RPMI8226 (cell line): ENCODE measurements at places on chromosomes 6 and 20.
A peak's percentile ranks its signal among the peaks of the same experiment; 100 is the strongest.

DNA sequence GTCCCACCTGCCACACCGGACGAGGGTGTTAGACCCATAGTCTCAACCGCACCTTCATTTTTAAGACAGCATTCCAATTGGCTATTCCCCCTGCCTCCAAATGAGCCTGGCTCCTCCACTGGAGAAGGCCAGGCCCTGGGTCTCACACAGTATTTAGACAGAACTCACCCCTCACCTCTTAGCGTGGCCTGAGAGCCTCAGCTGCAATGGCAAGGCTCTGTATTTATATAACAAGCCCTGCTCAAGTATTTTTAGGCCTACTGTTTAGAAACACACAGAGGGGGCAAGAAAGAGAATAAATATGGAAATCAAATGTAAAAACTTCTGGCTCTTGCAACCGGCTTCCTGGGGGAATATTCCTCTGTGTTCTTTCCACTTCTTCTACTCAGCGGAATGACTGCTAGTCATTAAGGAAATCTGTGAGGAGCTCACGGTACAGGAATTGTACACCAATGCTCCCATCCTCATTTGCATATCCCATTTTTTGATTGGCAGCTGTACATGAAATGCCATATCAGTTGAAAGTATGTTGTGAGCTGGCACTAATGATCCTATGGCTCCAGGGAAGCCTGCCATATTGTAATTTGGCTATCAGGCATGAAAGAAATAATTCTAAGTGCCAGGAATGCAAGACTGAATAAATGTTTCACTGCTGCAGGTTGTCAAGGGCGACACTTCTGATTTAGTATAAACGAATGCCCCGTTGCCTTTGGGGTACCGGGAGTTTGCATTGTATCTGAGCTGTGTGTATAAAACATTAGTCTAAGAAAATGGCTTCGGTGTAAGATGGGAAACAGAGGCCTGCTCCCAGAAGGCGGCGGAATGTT lies 207.5 kb downstream of the ZNF217 start:
- DNase-seq = no peak

- no peak for DNase-seq
These were observed 157.4 kb downstream of the TRIM27 start for GRCh38 chr6:28766426-28766825.

- DNase-seq = no peak
These were observed 200.5 kb downstream of the ARID1B start for GRCh38 chr6:156977527-156978291.

GRCh38 chr6:56775498-56776166 lies 132.9 kb upstream of the DST start:
- DNase-seq = no peak

DNA sequence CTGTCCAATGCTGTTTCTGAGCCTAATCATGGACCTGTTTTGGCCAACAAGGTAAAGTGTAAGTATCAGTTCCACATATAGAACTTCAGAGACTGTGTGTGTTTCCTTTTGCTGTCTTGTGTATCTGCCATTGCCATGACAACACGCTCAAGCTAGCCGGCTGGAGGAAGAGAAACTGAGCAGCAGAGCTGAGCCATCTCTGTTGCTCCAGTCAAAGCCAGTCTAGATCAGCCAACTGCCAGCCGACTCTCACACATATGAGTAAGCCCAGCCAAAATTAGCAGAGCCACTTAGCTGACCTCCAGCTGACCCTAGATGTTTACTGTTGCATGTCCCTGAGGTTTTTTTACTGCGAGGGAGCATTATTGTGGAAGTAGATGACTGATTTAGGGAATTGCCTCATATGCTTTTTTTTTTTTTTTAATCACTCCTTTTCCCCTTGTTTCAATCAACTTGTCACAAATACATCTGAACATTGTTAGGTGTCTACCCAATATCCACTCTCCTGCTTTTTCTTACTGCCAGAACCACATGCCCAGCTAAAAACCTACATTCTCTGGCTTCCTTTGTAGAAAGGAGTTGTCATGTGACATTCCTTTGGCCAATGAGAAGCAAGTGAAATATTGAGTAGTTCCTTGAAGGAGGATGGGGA lies 304.3 kb upstream of the SUPT3H start:
- peak; percentile 95 for DNase-seq

- peak; percentile 29 for DNase-seq
These were observed 1.1 kb downstream of the L3MBTL3 start for GRCh38 chr6:130019326-130020072.

GRCh38 chr20:33653900-33654596 lies 8.1 kb upstream of the C20orf144 start:
- DNase-seq = peak; percentile 86

DNA sequence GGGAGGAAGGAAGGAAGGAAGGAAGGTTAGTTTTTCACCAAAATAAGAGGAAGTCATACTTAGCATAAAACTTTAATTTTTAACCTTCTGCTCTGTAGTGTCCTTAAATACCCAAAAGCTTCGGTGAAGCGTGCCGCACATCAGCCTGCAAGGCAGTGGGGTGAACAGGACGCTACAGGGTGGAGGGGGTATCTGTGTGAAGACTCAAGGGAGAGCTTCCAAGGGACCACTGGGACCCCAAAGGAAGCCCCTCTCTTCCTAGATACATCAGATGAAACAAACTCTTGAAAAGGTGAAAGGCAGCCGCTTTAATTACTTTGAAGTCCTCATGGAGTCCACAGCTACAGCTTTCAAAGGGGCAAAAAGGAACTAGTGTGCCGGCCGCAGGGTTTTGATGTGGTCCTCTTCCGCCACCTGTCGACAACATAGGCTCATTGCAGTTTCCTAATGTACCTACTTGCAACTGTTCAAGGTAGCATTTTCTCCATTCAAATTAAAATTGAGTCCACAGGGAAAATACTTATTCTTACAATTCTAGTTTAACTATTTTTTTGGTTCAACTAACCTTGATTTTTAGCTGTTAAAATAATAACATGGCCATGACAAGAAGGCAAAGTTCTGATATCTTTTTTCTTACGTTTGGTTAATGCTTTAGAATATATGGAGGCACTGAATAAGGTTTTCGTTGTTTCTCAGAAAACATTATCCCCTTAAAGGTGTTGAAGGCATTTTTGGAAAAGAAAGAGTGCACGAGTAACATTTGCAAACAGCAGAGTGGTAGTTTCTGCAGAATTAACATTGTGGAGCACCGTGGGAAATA lies 135.0 kb upstream of the RIPOR2 start:
- peak; percentile 85 for DNase-seq

DNA sequence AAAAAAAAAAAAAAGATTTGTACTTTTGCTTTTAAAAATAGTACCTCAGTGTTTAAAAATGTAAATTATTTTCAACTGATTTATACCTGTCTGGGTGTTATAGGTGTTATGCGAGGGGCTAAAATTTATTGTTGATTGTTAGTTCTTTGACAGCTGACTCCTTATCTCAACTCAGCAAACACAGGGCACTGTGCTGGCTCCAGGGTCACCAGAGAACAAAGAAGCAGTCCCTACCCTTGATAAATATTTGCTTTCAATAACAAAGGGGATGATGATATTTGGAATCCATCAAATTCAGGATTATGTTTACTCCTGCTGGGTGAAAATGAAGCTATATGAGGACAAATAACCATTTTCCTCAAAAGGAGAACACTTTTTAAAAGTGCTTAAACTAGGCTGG lies 34.2 kb upstream of the KAT14 start:
- DNase-seq = no peak

DNA sequence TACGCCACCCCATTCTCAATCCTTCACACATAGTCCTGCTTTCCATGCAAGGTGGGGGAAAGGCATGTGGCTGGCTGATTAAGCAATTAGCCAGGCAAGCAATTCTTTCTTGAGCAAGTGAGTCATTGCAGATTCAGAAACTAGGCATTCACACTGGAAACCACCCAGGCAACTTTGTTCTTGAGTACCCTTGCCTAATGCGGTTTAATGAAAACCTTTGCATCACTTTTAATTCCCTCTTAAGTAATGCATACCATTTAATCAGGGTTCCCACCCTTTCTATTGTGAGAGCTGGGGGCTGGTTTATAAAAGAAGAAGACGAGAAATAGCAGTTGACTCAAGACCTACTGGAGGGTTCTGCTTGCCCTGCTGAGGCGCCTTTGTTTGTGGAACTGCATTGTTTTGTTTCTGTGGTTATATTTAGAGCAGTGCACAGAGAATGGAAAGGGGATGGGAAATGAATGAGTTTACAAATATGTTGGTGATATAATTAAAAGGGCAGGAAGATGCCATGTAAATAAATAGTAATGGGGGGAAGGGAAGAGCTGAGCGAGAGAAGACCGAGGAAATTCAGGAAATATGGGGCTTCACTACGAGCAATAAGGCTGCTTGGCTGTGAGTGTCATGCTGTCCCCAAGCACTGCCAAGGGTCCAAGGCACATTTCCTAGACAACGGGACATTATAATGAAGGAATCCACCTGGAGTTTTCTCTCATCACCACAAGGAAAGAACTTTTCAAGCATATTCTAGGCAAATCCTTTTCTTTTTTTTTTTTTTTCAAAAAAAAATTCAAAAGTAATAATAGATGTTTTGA lies 48.8 kb upstream of the TSHZ2 start:
- DNase-seq = no peak

DNA sequence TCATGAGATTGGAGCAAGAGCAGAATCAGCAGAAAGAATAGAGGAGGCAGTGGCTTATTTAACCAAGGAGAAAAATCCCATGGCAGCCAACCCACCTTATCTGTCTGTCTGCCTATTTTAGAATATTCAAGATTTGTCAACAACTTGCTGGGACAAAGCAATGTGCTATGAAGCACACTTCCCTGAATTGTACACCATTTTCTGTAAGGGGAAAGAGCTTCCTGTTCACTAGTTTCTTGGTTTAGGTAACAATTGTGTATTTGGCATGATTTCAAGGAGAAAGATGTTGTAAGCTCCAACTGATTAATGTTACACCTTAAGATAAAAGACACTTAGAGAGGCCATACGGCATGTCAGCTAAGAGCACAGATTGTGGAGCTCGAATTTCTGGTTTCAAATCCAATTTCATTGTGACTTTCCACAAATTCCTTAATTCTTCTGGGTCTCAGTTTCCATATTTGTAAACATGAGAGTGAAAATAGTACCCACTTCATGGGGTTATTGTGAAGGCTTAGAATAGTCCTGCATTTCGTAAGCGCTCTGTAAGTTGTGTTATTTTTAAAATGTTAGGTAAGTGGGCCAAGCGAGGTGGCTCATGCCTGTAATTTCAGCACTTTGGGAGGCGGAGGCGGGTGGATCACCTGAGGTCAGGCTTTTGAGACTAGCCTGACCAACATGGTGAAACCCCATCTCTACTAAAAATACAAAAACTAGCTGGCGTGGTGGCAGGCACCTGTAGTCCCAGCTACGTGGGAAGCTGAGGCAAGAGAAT lies 4.8 kb upstream of the MUC22 start:
- DNase-seq = no peak

- no peak for DNase-seq
These were observed 42.3 kb downstream of the PPP1R16B start for GRCh38 chr20:38847840-38848239.

- DNase-seq = no peak
These were observed 43.9 kb downstream of the INSM1 start for GRCh38 chr20:20411836-20412235.

DNA sequence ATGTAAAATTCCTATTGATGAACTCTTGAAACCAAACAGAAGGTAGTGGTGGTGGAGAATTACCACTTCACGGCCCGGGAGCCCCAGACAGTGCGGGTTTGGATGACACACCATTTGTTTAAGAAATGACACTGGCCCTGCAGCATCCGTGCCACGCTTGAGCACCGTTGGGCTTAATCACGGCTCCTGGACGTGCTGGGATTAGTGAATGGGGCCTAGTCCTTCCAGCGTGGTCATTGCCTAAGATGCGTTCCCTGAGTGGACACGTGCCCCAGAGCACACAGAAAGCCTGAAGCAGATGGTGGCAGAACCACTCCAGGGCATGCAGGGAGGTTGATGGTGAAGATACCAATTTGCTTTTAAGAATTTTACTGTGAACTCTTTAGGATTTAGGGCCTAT lies 14.5 kb downstream of the STX16 start:
- DNase-seq = no peak

- no peak for DNase-seq
These were observed 14.7 kb upstream of the CCDC167 start for GRCh38 chr6:37514321-37514771.

- DNase-seq = no peak
These were observed 33.2 kb upstream of the MYB start for GRCh38 chr6:135147637-135148592.

DNA sequence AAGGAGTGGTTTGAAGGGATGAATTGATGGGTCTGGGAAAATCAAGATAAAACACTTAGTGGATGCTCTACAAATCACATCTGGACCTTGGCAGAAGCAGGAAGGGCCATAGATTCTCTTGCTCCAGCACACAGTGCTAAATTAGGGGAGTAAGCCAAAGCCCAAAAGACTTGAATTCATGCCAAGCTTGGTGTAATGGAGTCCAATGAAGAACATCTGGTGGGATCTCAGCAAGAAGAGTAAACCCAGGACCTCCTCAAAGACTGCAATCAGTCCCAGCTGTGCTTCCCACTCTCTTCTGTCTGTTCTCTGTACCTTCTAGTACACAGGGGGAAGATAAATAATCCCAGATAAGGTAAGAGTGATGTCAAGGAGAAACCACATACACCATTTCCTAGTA lies 683.4 kb downstream of the RNF144B start:
- DNase-seq = no peak

DNA sequence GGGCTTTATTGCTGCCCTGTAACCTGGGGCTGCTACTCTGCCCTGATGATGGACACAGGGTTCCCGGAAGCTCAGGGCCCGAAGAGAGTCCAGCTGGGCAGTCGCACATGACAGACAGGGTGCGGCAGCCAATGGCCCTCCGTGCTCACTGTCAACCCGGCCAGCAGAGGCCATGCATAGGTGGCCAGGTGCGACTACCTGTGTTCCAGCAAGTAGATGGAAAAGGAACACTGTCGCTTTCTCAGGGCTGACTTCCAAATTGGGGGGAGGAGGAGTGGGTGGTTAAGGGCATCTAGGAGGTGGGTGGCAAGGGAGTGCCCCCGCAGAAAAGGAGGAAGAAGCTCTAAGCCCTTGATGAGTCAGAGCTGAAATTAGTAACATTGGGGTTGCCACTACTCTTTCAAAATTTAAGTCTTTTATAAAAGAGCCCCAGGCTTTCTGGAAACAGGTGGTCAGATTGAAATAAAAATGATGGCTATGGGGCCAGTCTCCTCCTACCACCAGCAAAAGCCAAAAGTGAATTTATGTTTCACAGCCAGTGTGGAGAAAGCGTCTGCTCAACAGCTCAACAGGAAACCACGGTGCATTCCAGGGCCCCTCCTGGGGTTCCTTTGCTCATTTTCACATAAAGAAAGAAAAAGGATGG lies 2.3 kb upstream of the RAMACL start:
- DNase-seq = peak; percentile 60

GRCh38 chr20:49335476-49335875 lies 57.6 kb upstream of the ZNFX1 start:
- no peak for DNase-seq
